Hepatic stellate cell (primary cell): ENCODE measurements at places on chromosomes 11 and 22.

DNA sequence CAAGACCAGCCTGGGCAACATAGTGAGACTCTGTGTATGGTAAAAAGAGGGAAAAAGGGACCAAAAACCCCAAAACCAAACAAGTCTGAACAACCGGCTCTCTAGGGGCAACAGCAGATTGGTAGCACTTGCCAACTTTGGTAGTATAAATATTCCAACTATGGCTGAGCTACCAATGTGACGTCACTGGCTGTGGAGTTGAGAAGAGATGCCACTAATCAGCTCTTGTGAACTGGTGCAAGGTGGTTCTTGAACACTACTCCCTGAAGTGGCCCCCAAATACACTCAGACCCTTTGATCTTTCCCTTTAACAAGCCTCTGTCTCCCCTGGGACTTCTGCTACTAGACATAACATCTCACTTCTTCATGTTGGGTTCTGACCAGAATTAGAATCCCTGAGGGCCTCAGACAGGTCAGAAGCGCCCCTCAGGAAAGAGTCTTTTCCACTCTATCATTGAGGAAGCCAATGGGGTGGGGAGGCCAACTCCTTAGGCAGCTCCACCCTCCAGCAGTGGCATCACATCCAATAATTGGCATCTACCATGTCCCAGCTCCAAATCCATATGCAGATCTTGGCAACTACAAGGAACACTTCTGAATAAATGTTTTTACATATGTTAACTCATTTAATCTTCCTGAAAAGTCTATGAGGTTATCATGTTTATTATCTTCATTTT, 49.2 kb downstream of the RPL27A start:
- DNase-seq = no peak

- no peak for DNase-seq
Measured at GRCh38 chr11:1156506-1157340, 1.0 kb upstream of the MUC5AC start.

DNA sequence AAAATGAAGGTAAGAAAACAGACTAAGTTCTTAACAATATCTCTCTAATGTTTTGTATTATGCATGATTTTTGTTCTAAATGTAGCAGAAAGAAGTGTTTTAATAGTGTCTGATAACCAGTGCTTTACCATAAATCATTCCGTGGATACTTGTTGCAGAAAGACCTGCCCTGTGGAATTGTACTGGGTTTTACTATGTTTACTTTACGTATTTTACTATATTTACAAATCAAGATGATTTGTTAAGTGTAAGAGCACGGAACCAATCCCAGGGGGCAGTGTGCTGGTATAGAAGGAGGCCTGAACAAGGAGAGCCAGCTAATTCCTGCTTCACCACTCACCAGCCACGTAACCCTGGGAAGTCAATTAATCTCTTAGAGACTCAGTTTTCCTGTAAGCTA, 1.4 kb downstream of the HTR3B start:
- no peak for DNase-seq

GRCh38 chr22:45096256-45096907, 67.3 kb upstream of the NUP50 start:
- peak; percentile 81 for DNase-seq

DNA sequence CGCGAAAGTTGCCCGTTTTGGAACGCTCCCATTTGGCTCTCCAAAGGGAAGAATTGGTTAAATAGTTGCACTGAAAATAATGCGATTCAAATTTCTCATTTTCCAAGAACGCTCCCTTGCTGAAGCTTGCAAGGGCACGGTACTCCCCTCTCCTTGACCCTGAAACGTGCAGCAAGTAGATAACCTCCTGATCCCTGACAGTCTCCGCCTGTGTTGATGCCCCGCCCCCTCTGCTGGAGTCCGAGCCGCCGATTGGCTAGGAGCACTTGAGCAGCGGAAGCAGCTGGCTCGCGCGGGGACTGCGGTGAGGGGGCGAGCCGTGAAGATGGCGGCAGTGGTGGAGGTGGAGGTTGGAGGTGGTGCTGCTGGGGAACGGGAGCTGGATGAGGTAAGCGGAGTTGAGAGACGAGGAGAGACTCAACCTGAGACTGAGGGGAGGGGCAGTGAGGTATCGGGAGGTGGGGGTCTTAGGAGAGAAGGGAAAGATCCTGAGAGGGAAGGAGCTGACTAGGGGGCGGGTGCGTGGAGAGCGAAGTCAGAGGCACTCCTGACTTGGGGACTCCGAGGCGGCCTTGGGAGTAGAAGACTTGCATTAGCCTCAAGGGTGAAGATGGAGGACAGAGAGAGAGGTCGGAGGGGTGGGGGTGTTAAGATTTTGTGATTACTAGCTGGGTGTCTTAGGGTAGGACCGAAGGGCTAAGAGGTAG, at the start of gene RNF121:
Gene RNF121 (plus strand): TSS at position 310 of the 707 bp plus-strand sequence. CDS start 16 bp downstream, at position 326.
- DNase-seq = peak; percentile 95

- no peak for DNase-seq
Measured at GRCh38 chr11:120977266-120978137, 46.4 kb upstream of the TBCEL start.

GRCh38 chr11:20861322-20861721, 191.9 kb downstream of the NELL1 start:
- no peak for DNase-seq
